ENCODE measurements at places on chromosomes 6 and 20.

DNA sequence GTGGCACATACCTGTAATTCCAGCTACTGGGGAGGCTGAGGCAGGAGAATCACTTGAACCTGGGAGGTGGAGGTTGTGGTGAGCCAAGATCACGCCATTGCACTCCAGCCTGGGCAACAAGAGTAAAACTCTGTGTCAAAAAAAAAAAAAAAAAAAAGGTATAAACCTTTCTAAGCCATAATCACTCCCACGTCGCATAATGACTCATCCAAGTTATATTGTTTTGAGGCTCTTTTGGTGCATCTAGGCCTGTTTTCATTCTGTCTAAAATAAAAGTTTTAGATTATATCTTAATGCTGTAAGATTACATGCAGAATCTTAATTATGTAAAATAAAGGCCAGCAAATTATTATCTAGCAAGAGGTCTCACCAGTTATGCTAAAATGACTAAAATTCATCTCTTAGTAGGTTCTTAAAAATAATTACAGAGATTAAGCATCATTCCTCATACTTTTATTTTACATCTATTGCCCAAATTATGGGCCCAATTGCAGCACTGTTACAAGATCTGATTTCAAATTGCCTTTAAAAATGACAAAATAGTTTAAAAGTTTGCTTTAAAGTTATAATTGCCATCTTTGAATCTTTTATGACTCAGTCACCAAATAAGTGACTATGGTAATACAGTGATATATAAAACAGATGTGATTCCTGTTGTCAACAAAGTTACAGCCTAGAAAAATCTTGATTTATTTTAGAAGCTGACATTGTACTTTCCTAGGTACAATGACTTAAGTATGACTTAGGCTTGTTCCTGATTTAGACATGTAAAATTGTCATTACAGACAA lies 10.4 kb upstream of the SUMO4 start:
- no peak for DNase-seq

GRCh38 chr20:63394069-63394919 lies 33.1 kb upstream of the CHRNA4 start:
- DNase-seq: no peak

DNA sequence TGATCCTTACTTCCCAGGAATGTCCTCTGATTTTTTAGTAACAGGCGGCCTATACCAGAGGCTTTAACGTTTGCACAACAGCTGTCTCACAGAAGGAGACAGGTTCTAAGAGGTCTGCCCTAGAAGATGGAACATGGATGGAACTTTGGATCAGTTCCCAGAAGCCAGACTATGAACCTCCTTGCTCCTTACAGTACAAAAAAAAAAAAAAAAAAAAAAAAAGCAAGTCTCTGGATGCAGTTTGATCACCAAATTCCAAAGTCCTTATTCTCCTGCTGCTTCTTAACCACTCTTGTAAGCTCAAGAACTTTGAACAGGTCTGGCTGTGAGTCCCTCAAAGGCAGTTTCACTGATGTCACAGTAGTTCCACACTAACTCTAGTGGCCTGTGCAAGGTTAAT lies 2.0 kb upstream of the TRMT11 start:
- DNase-seq: no peak

GRCh38 chr20:60086821-60087562 lies 128.8 kb downstream of the CDH26 start:
- DNase-seq: no peak

DNA sequence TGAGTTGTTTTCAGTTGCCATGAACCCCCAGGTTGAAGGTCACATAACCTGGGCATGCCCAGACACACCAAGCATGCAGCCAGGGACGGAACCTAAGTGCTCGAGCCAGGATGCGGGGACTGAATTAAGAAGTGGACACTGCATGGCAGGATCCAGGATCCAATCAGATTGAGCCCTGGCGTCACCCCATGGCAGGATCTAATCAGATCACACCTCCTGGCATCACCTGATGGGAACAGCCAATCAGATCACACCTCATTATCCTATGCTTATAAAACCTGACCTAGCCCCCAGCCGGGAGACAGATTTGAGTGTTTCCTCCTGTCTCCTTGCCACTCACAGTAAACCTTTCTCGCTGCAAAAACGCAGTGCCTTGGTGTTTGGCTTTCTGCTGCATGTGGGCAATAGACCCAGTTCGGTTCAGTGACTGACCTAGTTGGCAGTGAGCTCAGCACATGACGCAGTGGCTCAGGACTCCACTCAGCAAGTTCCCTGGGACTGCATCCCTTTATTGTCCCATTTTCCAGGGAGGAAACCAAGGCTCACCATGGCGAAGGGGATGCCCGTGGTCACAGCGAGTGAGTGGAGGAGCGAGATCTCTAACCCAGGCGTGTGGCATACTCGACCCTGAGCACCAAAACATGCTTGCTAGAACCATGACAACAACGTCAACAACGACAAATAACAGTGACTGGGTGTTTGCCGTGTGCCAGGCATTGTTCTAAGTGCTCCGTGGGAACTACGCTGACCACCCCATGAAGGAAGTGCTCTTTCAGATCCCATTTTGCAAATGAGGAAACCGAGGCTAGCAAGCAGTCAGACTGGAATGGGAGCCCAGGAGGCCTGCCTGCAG lies 66.3 kb downstream of the RBM38 start:
- no peak for DNase-seq

DNA sequence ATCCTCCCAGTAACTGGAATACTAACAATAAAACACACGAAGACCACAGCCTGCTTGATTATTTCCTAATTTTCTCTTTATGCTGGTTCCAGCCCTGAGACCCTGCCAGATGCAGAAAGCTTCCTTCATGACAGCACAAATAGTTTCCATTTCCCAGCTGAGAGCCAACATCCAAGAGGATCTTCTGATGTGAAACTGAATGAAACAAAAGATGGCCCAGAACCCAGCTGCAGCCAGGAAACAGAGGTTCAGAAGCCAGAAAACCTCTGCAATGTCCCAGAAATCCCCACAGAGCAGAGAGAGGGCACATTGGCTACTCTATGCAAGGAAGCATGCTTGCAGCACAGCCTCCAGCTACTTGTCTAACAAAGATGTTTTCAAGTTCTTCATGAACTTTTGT lies 61.8 kb upstream of the PLEKHG1 start:
- no peak for DNase-seq

DNA sequence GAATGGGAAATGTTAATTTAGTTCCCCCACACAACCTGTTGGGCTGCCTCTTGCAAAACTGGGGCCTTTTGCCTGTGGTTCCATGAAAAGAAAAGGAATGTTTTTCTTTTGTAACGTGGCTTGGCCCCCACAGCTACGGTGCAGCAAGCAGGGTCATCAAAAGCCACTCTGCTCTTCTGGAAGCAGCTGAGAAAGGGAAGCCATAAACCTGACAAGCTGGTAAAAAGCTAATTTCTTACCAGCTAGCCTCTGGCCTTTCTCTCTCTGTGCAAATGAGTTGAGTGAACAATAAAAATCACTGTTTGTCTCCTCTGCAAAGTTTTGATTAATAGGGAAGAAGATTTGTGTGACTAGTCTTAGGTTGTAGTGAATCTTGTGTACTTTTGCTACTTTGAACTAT lies 23.5 kb upstream of the NOTCH4 start:
- DNase-seq: no peak

GRCh38 chr6:5958921-5959320 lies 47.8 kb downstream of the NRN1 start:
- DNase-seq: no peak

DNA sequence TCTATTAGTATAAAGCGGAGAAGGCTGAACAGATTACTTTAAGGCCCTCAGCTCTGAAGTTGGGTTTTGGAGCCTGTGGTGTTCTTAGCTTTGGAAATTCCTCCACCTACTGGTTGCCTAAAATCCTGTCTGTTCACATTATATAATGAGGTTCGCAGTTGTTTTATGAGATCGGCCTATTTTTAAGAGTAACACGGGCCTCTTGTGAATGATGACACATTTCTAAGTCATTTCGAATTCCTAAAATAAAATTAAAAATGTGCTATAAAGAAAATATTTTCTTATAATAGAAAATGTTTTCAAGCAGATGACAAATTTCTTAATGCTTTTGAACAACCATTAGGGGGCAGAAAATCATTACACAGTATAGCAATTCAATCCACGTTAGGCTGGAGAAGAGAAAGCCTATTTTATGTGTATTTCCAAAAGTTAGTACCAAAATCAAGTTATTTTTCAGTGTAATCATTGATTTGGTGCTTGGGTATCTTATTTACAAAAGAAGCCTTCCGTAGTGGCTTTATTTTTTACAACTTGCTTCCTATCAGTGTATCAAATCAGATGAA lies 15.8 kb upstream of the FAM8A1 start:
- DNase-seq: peak; percentile 88

GRCh38 chr6:120871416-120872261 lies 462.6 kb downstream of the TBC1D32 start:
- DNase-seq: no peak
